ENCODE measurements at places on chromosomes 6 and 20. TPM values are rescaled to one million over a fixed set of nuclear protein-coding genes. Genes with fewer than 3 reads are reported as not detected.

DNA sequence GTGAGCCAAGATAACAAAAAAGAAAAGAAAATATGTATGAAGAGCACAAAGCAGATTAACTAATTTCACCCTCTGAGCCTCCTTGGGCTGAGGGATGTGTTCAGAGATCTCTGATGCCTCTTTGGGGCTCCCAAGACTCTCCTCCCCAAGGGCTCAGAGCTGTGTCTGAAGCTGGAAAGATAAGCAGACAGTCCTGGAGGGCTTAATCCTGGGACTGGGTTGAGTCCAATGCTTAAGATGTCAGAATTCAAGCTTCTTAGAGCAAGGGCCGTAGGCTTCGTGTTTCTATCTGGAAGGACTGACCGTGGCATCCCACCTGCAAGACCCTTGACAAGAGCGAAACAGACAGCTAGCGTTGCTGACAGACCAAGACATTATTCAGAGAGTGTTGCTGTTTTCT is 229.0 kb downstream of the ZMYND8 start:
- no peaks in the 10 kb centered on the region for H3K36me3 ChIP-seq
- H3K27me3 ChIP-seq = peaks cover 9% of the 10 kb centered on the region
- H3K4me3 ChIP-seq = no peak overlapping the region

DNA sequence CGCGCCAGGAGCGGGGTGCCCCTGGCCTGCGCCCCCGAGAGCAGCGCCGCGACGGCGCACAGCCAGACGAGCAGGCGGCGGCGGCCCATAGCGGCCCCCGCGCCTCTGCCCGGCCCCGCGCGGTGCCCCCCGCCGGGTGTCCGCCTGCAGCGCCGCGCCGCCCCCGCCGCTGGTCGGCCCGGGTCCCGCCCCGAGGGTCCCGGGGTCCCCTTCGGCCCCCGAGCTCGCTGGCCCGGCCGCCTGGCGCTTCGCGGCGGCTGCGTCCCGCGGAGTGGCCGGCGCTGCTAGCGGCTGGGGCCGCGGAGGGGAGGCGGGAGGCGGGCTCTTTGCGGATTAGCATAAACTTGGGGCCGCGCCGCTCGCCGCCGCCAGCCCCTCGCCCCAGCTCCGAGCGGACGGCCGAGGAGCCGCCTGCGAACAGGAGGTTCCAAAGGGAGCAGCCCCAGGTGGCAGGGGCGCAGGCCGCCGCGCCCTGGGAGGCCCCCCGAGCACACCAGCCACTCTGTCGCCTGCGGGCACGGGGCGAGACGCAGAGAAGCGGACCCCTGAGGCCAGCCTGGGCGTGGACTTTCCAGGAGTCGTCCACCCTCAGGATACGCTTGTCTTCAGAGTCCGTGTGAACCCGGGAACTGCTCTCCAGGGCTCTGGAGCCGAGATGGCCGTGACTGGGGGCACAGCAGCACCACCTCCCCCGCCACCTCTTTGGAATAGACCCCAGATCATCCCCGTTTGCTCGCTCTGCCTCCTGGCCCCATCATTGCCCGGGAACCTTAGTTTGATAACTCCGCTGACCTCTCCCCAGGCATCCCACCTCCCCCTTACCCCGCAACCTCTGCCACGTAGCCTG is at the start of gene EMILIN3:
EMILIN3 (minus strand) TSS at position 273 of the 847 bp plus-strand sequence; CDS start at position 89, 184 bp downstream.
- H3K27ac ChIP-seq = no peak within 1 kb of the TSS
- H3K27me3 ChIP-seq = peaks cover 8% of the 10 kb centered on the region
- H3K36me3 ChIP-seq = no peaks in the 10 kb centered on the region
- no peaks in the 10 kb centered on the region for H3K4me1 ChIP-seq

GRCh38 chr6:35213298-35213791 is 411 bp upstream of the SCUBE3 start:
- H3K4me1 ChIP-seq = peaks cover 8% of the 10 kb centered on the region
- no peak overlapping the region for H3K4me3 ChIP-seq
- peaks cover 17% of the 10 kb centered on the region for H3K27me3 ChIP-seq
- DNase-seq = no peak

DNA sequence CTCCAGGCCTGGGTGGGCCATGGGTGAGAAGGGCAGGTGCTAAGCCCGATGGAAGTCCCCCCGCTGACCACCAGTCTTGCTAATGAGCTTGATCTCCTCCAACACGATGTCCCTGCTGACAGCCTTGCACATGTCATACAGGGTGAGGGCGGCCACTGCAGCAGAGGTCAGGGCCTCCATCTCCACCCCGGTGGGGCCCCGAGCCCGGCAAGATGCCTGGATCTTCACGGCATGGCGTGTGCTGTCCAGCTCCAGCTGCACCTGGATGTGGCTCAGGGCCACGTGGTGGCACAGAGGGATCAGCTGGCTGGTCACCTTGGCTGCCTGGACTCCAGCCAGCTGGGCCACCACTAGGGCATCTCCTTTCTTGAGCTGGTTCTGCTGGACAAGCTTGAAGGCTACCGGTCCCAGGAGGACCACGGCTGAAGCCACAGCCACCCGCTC is 27.9 kb downstream of the MOCS1 start:
- no peak overlapping the region for H3K4me3 ChIP-seq
- no peaks in the 10 kb centered on the region for H3K27me3 ChIP-seq
- no peak overlapping the region for H3K27ac ChIP-seq
- H3K4me1 ChIP-seq = no peaks in the 10 kb centered on the region

DNA sequence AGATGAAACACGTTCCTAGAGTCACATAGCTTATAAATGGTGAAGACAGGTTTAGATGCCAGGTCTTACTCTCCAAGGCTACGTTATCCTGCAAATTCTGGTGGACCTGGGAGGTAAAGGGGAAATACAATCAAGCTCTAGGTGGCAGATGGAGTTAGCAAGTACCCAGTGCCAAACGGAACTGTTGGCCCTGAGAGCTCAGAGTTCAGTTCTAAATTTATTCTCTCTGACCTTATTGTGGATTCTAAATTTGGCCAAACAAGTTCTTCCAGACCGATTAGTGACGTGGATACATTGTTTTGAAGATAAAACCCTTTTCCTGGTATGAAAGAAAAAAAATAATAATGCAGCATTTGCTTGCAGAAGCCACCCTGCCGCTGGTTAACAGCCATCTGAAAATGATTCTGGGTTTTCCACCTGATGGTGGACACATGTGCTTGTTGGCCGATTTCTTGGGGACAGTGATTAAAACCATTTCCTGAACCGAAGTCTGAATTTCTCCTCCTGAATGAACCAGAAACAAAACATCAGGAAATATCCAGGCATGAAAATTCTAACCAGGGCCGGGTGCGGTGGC is 32.5 kb downstream of the RIPOR3 start:
- H3K27ac ChIP-seq = no peak overlapping the region
- H3K4me3 ChIP-seq = no peak overlapping the region
- no peak for DNase-seq

TMX4 gene
- total RNA-seq = 71.6 TPM

TRIM38 gene
- 37.7 TPM for total RNA-seq

All from CD4-positive, alpha-beta memory T cell (primary cell).